ENCODE measurements at places on chromosomes 16 and 17. TPM values are rescaled to one million over a fixed set of nuclear protein-coding genes. Genes with fewer than 3 reads are reported as not detected.

- DNase-seq = no peak
These were observed 1.6 kb downstream of the RND2 start for GRCh38 chr17:43026595-43026994.

- no peak for DNase-seq
These were observed 1389.6 kb downstream of the CDH8 start for GRCh38 chr16:60646631-60647030.

The HSD17B2 gene
- 3.9 TPM for total RNA-seq

DNA sequence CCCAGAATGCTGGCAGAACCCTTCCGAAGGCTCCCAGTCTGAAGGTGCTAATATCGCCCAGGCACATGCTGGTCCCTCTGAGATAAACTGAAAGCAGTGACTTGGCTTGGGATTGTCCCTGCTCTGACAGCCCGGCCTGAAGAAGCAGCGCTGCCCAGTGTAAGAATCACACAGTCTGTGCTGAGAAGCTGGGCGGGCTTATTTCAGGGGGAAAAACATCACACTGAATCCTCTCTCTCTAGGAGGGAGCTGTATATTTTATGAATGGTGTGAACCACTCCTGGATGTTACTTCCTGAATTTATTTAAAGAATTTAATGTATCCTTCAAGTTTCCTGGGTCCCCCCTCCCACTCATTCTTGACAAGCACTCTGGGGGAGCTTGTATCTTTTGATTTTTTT lies 36.3 kb downstream of the GAS7 start:
- DNase-seq = no peak

- peak; percentile 29 for DNase-seq
These were observed 32.1 kb upstream of the PRKCB start for GRCh38 chr16:23803591-23804123.

DNA sequence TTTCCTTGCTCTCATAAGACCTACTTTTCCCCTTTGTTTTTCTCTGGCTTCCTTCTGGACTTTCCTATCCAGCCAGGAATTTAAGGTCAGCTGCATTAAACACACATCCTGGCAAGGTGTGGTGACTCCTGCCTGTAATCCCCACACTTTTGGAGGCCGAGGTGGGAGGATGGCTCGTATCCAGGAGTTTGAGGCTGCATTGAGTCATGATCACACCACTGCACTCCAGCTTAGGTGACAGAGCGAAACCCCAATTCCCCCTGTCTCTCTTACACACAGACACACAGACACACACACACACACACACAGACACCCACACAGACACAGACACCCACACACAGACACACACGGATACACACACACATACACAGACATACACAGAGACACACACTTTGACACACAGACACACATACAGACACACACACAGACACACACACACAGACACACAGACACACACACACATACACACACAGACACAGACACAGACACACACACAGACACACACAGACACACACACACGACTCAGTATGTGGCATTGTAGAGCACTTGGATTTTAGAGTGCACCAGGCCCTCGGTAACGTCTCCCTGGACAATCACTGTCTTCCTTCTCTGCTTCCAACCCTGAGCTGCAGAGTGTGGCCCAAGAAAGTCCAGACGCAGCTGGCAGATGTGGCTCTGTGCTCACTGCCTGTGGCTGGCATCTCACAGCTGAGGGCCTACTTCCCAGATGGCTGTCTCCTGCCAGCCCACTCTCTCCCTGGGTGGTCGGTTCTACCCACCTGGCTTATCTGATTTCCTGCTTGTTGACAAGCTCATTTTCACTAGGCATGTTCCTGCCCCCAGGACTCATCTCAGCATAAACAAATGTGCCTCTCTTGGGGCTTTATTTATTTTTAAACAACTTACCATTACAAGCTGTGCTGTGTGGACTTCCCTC lies 39.0 kb downstream of the NLRP1 start:
- no peak for DNase-seq

GRCh38 chr16:18932243-18932987 lies 6.2 kb upstream of the SMG1 start:
- DNase-seq = peak; percentile 98

The PRSS27 gene
- 1.2 TPM for total RNA-seq

DNA sequence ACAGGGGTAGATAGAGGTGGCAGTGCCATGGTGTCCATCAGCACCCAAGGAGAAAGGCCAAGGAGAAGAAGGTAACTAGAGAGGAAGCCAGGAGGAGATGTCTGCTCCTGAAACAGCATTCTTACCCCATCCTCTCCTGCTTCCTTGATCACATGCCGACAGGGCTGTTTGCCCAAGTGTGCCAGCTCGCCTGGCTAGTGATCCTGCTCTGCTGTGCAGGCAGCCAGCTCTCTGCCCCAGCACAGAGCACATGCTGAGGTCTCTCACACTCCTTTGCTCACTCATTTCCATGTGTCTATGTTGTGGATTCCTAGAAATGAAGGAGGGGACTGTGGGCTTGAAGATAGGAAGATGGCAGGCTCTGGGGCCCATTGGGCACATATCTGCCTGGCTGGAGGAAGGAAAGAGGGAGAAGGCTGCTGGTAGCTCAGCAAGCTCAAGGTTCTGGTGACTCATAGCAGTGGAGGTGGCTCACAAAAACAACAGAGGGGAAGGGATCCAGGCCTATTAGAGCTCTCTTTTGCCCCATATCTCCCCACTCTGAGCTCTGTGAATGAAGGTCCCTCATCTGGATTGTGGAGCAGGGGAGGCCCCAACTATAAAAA lies 54.3 kb downstream of the NEUROD2 start:
- no peak for DNase-seq

DNA sequence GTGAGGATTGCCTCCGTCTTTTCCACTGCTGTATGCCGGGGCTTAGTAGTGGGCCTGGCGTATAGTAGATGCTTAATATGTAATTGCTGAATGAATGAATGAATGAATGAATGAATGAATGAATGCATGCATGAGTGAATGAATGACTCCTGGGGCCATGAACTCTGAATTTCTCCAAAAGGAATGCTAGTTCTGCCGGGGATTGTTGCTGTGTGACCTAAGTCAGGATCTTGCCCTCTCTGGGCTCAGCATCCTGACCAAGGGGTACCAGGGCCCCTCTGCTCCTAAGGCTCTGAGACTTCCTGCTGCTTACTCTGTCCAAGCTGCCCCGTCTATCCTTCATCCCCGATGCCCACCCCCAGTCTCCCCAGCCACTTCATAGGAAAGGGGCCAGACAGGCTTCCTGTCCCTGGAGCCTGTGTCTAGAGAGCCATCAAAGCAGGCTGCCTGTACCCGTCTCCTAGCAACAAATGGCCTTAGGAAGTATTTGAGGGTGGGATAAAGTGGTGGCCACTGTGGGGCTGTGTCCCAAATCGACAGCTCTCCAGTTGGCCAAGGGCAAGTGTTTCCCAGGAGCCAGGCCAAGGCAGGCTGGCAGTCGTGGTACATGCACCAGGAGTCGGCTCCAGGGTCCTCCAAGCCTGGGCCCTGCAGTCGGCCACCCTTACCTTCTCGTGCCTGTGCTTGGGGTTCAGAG lies 11.6 kb upstream of the MPRIP start:
- DNase-seq = no peak

DNA sequence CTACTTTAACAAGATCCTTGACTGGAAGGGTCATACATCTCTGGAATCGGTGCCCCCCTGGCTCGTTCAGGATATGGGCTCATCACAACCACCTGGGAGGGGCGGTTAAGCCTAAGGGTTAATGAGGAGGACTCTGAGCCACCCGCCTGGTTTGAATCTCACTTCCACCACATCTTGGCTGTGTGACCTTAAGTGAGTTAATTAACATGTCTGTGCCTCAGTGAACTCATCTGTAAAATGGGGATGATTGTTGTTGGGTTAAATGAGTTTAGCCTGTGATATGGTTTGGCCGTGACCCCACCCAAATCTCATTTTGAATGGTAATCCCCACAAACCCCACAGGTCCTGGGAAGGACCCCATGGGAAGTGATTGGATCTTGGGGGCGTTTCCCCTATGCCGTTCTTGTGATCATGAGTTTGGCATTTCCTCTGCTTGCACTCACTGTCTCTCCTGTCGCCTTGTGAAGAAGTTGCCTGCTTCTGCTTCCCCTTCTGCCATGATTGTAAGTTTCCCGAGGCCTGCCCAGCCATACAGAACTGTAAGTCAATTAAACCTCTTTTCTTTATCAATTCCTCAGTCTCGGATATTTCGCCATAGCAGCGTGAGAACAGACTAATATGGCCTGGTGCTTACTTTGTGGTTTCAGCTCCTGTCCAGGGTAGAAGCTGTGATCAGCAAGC lies 214.0 kb upstream of the CIBAR2 start:
- DNase-seq = no peak

GRCh38 chr16:84294531-84295142 lies at the start of gene WFDC1:
Gene WFDC1, plus strand, starts transcription at chr16:84294878. Its CDS starts 94 bp downstream, at chr16:84294972.
- no peak for DNase-seq
